ENCODE measurements at places on chromosomes 11 and 22.

DNA sequence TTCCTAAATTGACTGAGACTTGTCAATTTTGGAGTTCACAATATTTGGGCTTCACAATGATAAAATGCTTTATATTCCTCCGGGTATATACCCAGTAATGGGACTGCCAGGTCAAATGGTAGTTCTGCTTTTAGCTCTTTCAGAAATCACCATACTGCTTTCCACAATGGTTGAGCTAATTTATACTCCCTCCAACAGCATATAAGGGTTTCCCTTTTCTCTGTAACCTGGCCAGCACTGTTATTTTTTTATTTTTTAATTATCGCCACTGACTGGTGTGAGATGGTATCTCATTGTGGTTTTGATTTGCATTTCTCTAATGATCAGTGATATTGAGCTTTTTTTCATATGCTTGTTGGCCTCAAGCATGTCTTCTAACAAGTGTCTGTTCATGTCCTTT lies 21.8 kb downstream of the NARS2 start:
- H3K36me3 ChIP-seq: peaks cover 53% of the 10 kb centered on the region
- no peaks in the 10 kb centered on the region for H3K4me1 ChIP-seq
- DNase-seq: no peak
- H3K4me3 ChIP-seq: no peak overlapping the region
- no peaks in the 10 kb centered on the region for H3K27me3 ChIP-seq
- no peak overlapping the region for H3K27ac ChIP-seq

GRCh38 chr22:40366068-40366467 lies 4.3 kb upstream of the SGSM3 start:
- H3K36me3 ChIP-seq: peaks cover 78% of the 10 kb centered on the region
- no peaks in the 10 kb centered on the region for H3K27me3 ChIP-seq
- H3K4me3 ChIP-seq: no peak overlapping the region
- peaks cover 5% of the 10 kb centered on the region for H3K4me1 ChIP-seq

DNA sequence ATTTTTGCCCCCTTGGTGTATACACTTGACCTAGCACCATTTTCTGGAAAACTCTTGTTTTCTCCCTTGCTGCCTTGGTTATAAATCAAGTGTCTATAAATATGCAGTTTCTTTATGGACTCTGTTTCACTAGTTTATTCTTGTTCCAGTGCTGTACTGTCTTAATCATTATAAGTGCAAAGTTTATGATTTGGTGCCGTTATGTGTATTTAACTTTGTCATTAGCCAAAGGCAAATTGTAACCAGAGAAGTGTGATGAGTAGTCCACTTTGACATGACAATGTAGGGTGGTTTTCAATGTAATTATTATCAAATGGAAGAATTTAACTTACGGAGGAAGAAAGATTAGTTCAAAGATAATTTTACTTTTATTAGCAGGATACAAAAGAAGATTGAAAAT lies 40.3 kb downstream of the SPECC1L start:
- peaks cover 70% of the 10 kb centered on the region for H3K36me3 ChIP-seq
- H3K4me1 ChIP-seq: peaks cover 3% of the 10 kb centered on the region
- no peak overlapping the region for H3K4me3 ChIP-seq
- H3K27ac ChIP-seq: no peak overlapping the region
- H3K27me3 ChIP-seq: no peaks in the 10 kb centered on the region

DNA sequence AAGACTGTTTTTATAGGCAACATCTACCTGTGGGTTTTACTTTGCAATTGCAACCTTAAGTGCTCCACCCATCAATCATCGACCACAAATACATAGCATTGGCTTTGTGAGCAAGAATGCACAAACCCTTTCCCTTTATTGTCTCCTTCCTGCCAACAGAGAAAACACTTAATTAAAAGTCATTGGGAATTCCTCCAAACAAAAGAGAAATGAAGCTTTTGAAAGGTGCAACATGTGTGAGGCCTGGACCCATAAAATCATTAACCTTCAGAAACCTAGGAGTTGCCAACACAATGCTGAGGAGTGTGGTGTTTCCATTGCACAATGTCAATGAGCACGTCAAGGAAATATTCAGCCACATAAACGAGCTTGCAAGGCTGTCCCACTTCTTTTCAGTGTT lies 223.2 kb downstream of the BLID start:
- H3K4me1 ChIP-seq: no peaks in the 10 kb centered on the region
- no peak overlapping the region for H3K4me3 ChIP-seq
- no peak for DNase-seq
- H3K27ac ChIP-seq: no peak overlapping the region
- H3K27me3 ChIP-seq: peaks cover 6% of the 10 kb centered on the region
